Stimulated activated CD8-positive, alpha-beta memory T cell treated with anti-CD3 and anti-CD28 coated beads, Interleukin-4, amount 100 ng/mL, for 4 hours (primary cell): ENCODE measurements at places on chromosomes 13 and 19.

- DNase-seq, result no peak
These were observed 40.7 kb upstream of the DCUN1D2 start for GRCh38 chr13:113531041-113531873.

GRCh38 chr19:49954092-49954829, 6.7 kb downstream of the SIGLEC11 start:
- DNase-seq, result no peak

- no peak for DNase-seq
These were observed 17.5 kb upstream of the NANOS3 start for GRCh38 chr19:13859361-13859880.

- no peak for DNase-seq
These were observed 50.0 kb downstream of the LYL1 start for GRCh38 chr19:13052447-13053175.

GRCh38 chr19:43779147-43779819, 1.5 kb downstream of the KCNN4 start:
- DNase-seq, result no peak

GRCh38 chr19:14495672-14496028, 277 bp downstream of the GIPC1 start:
- no peak for DNase-seq

DNA sequence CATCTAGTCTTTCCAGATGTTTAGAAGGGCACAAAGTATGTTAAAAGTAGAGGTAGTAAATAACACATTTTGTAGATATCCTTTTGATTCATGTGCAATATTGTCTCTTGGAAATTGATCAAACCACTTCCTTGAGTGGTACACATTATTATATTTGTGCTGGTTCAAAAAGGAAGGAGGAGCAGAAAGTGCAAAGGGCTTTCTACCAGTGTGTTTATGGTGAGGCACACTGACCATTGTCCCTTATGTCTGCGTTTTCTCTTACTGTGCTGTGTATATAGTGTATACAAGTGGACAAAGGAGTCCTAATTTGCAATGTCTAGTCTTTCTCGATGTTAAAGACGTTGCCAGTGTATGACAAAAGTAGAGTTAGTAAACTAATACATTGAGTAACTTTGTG, 41.4 kb upstream of the FLT1 start:
- DNase-seq, result no peak

GRCh38 chr19:39144290-39145071, 18.9 kb downstream of the PAK4 start:
- no peak for DNase-seq

DNA sequence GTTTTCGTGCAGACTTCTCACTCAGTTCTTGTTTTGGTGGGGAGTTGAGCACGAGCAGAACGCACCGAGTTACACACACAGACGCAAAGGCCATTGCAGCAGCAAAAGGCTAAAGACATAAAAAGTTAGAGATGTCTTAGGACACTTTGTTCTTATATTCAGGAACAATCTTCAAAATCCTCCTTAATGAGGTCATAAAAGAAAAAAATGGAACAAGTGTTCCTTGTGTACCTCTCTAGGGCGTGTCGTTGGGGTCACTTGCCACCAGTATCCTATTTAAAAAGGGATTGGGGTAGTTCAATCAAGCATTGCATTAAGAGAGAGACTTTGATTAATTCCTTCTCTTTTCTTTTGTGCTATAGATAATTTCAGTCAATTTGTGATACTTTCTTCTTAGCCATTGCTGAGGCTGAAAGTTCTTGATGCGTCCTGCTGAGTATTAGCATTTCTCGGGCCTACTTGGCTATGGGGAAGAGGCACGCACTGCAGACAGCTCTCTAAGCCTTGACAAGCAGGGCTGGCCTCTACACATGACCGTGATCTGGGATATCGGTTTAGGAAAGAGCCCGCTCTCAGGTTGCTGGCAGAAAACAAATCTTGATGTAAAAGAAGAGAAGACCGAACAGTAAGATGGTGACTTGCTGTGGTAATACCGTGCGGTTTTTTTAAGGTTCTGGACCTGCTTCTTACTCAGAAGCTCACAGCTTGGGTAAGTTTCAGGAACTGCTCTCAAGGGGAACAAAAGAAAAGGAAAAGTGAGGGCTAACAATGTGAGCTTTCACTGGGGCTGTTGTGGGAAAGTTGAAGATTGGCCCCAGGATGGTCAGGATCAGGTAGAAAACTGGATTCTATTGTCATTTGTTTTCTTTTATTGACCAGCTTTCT, 223.6 kb downstream of the TM9SF2 start:
- DNase-seq, result no peak

DNA sequence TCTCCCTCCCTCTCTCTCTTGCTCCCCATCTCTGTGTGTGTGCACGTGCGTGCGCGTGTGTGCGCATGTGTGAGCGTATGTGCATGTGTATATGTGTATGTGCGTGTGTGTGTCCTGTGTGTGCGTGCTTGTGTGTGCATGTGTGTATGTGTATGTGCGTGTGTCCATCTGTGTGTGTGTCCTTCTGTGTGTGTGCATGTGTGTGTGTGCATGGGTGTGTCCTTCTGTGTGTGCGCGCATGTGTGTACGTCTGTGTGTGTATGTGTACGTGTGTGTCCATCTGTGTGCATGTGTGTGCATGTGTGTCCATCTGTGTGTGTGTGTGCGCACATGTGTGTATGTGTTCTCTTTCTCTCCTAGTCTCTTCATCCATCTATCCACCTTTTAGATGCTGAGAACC, 12.2 kb downstream of the SLC8A2 start:
- DNase-seq, result no peak

DNA sequence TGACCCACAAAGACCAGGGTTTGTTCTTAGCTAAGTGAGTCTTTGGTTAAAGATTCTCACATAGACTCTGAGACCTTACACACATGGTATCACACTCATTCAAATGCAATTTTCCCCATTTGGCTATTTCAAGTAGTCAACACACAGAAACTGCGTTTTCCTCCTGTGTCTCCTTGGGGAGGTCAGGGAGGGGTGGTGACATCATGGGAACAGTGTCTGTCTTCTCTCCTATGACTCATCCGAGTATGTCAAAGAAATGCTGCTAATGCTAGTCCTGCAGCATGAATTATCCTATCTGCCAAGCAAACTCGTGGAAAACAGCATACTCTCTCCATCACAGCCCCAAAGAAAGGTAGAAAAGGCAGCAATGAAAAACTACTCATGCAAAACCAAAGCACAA, 100.2 kb downstream of the ENOX1 start:
- DNase-seq, result no peak

GRCh38 chr13:90654970-90655369, 692.5 kb upstream of the MIR17HG start:
- no peak for DNase-seq

DNA sequence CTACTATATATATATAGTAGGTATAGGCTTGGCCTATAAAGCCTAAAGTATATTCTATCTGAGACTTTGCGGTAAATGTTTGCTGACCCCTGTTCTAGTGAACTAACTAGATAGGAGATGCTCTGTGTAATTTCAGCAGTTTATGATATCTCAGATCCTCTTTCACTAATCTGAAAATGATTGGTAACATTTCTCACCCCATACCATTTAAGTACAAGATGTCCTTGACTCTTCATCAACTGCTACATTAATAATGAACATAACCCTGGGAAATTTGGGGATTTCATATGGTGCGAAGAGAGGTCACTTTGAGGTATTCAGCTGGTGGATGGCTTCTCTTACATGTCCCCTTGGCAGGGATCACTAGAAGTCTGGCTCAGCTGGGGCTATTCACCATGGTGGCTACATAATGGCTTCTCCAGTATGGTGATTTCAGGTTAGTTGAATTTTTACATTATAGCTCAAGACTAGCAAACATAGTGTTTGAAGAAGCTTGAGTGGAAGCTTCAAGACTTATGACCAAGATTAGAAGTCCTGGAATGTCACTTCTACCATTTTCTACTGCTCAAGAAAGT, 103.6 kb upstream of the MYCBP2 start:
- DNase-seq, result no peak

GRCh38 chr13:20342311-20342710, 110.2 kb upstream of the GJB6 start:
- DNase-seq, result no peak

GRCh38 chr19:16593181-16593580, 21.0 kb upstream of the SLC35E1 start:
- no peak for DNase-seq

DNA sequence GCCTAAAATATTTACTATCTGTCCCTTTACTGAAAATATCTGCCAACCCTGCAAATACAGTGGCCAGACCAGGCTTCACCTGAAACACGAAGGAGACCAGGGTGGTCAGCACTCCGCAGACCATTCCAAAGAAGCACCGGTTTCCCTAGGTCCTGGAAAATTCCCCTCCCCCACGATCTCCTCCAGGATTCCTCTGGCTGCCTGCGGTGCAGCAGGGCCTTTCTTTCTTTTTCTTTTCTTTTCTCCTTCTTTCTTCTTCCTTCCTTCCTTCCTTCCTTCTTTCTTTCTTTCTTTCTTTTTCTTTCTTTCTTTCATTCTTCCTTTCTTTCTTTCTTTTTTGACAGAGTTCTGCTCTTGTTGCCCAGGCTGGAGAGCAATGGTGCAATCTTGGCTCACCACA, 152.7 kb downstream of the USP12 start:
- no peak for DNase-seq

- no peak for DNase-seq
These were observed 541.6 kb downstream of the SUCLA2 start for GRCh38 chr13:47459512-47459911.

GRCh38 chr19:15640904-15641597, 354 bp downstream of the CYP4F3 start:
- no peak for DNase-seq
